ENCODE measurements at places on chromosomes 4 and X.

- DNase-seq = no peak
These were observed 28.1 kb upstream of the RASGEF1B start for GRCh38 chr4:81499840-81500239.

GRCh38 chrX:65634732-65635131 lies 32.7 kb upstream of the MSN start:
- no peak for DNase-seq

GRCh38 chrX:10329984-10330383 lies 173.2 kb downstream of the CLCN4 start:
- no peak for DNase-seq

DNA sequence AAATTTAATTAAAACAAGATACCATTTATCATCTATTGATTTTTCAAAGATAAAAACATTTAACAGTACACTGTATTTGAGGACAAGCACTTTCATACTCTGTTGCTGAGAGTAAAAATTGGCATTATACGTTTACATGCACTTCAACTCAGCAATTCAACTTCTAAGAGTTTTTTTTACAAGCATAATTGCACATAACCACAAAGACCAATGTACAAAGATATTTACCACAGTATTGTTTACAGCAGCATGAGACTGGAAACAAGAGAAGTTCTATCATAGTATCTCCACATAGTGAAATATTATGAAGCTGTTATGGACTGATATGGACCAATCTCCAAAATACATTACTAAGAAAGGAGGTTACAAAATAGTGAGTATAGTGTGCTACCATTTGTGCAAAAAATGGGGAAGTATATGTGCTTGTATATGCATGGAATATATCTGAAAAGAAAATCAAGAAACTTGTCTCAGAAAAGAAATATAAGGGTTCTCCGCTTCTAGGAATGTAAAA lies 10.9 kb downstream of the GAB3 start:
- DNase-seq = no peak

GRCh38 chr4:148530114-148530513 lies 87.9 kb upstream of the NR3C2 start:
- DNase-seq = no peak

DNA sequence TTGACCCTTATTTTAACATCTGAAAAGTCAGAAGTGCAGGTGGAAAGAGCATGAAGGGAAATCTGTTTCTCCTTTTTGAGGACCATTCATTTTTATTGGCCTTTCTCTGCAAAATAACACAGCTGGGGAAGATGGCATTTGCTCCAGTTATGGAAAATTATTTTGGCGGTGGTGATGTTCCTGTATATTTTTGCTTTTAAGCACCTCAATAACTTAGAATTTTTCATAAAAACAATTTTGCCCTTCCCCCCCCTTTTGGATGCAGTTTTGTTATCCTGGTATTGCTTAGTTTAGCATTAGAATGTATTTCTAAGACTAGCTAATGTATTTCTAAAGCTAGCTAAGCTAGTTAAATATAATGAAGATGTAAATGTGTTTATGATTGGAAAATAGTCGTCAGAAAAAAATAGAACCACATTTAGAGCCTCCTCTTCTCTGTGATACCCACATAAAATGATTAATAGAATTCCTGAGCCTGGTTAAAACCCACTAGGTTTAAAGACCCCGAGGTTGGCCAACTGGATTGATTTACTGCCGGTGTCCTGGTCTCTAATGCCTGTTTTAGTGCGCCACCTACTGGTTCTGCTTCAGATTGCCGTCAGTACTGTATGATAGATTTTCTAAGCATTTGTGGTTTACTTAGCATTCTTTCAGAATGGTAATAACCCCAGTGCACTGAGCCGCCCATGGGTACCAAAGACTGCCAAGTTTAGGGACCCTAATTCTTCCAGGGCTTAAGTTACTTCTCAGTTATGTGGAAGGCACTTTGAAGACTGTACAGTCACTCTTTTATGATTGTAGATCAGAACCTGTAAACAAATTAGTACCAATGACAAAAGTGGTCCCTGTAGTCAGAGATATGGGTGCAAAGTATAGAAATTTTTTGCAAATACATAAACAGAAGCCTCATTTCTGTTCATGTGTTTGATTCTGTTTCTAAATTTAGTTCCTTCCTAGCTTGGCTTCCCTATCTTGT lies 11.4 kb downstream of the KLF3 start:
- peak; percentile 91 for DNase-seq

DNA sequence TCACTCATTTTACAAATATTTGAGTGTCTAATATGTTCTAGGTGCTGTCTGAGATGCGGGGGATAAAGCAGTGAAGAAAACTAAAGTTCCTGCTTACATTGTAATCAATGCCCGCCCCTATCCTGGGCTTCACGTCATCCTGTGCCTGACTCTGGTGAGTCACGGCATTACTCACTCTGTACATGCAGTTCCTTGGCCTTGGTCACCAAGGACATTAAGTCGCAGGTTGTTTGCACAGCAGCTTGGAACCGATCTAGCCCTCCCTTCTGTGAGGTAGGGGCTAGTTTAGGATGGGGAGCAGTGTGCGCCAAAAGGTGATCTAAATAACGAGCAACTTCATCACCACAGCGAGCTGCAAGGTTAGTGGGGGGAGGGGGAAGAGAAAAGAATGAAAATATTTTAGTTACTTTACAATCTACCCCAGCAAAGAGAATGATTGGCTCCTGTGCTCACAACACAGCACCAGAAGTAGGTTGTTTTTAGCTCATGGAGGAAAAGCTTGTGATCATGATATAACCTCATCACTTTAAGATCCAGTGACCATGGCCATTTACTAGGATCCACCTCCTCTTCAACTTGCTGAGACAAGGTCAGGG lies 48.0 kb upstream of the HDAC8 start:
- DNase-seq = no peak

- DNase-seq = no peak
These were observed 144.3 kb downstream of the LDB2 start for GRCh38 chr4:16754104-16754503.

DNA sequence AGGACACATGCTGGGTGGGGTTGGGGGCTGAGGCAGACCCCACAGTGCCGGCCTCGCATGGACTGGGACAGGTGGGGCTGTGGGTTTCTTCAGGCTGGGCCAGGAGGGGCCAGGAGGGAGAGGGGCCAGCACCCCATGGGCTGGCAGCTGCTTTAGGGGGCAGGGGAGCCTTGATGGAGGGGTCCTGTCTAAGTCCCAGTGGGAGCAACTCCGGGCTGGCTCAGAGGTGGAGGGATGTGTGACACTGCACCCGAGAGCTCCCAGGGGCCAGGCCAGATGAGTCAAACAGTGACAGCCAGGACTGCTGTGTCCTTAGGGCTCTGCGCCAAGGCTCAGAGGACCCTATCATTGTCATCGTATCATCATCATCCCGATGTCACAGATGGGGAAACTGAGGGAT lies 4.4 kb upstream of the ABLIM2 start:
- DNase-seq = no peak

DNA sequence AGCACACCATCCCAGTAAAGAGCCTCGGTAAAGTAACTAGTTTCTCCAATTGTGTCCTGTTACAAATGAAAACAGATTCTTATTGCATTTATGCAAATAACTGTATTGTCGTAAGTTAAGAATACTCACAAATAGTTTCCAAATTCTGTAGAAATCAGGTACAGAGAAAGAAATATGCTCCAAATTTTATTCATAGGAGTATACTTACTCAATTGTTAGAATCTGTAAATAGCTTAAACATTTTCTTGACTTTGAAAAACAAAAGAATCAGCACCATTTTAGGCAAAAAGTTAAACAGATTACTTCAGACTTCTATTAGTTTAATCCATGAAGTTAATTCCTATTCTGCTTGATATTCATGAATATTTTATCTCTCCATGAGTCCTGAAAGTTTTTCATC lies 10.7 kb downstream of the CNGA1 start:
- no peak for DNase-seq

DNA sequence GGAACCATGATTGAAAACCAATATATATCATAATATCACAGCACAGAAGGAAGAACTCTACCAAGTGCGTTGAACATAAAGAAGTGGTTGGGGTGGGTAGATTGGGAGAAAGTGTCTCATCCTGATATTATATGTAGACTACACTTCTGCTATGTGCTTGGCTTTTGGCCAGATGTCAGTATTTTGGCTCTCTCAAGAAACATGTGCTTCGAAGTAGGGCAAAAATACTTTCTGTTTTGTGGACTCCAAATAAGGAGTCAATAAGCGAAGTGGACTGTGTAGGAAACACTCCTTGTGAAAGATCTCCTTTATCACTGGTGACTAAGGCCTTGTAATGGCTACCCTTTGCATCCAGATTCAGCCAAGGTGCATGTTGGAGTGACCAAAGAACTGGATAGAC lies 7.8 kb upstream of the HPSE start:
- no peak for DNase-seq

- no peak for DNase-seq
These were observed 2.9 kb downstream of the TMSB4X start for GRCh38 chrX:12977761-12978204.

DNA sequence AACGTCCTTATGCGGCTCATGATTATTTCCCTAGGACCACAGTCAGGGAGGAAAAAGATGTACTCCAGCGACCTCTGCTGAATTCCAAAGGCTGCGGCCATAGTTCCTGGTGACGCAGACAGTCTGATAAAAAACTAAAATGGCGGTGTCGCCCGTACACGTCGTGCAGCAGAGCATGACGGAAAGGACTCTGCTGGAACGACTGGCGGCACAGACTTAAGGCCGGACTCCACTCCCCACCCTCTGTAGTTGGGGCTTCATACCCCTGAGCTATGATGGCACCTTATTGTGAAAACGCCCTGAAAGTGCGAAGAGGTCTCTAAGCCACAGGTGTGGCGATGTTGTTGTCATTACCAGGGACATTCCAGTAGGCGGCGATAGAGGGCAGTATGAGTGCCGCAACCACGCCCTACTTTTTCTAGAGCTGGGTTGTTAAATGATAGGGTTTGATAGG lies 90.0 kb upstream of the EDA2R start:
- peak; percentile 74 for DNase-seq

- no peak for DNase-seq
These were observed 161.8 kb downstream of the SH3KBP1 start for GRCh38 chrX:19725641-19726040.

GRCh38 chr4:1531683-1532548 lies 125.7 kb upstream of the NKX1-1 start:
- no peak for DNase-seq

- DNase-seq = no peak
These were observed 6.3 kb downstream of the GABRA4 start for GRCh38 chr4:46986922-46987638.

DNA sequence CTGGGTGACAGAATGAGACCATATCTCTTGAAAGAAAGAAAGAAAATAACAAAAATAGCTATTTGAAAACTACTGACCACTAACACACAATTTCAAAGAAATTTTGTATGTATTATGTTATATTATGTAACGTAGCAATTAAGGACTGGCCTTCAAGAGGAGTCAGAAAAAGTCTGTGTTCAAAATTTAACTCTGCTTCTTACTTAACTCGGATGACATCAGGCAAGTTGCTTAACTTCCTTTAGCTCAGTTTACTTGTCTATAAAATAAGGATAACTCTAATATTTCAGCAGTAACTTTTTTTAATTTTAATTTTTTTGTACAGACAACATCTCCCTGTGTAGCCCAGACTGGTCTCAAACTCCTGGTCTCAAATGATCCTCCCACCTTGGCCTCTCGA lies 14.6 kb upstream of the PRSS12 start:
- no peak for DNase-seq

DNA sequence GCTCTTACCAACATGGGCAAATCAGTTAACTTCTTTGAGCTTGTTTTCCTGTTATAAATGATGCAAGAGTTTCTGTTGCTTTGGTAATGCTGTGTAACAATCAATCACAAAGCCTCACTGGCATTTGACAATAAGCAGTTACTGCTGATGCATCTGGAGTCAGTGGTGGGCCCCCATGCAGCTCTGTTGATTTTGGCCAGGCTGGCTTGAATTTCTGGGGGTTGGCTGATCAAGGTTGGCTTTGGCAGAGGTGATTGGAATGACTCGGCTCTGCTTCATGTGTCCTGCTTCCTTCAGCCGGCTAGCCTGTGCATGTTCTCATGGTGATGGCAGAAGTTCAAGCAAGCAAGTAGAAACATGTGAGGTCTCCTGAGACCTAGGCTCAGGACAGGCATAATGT lies 90.4 kb downstream of the PHEX start:
- no peak for DNase-seq

GRCh38 chr4:144714166-144714565 lies 68.2 kb downstream of the HHIP start:
- DNase-seq = no peak
